ENCODE measurements at places on chromosomes 11 and 22. TPM values are rescaled to one million over a fixed set of nuclear protein-coding genes. Genes with fewer than 3 reads are reported as not detected.

DNA sequence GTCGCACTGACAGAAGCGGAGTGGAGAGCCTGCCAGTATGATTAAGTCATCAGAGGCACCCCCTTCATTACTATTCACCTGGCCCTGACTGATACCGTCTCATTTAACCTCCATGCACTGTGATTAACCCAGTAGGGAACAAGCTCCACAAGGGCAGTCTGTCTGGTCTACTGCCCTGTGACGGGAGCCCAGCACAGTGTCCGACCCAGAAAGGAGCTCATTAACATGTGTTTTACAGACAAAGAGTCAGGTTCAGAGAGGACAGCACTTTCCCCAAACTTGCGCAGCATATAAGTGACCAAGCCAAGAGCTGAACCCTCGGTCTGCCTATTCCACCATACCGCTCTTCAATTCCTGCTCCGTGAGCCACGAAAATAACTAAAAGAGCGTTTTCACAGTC, 129.5 kb downstream of the RRAS2 start:
- no peaks in the 10 kb centered on the region for H3K4me1 ChIP-seq
- DNase-seq: peak; percentile 65
- H3K36me3 ChIP-seq: no peaks in the 10 kb centered on the region
- H3K27me3 ChIP-seq: no peaks in the 10 kb centered on the region
- H3K4me3 ChIP-seq: no peak overlapping the region

- DNase-seq: no peak
- no peak overlapping the region for H3K4me3 ChIP-seq
- H3K27me3 ChIP-seq: no peaks in the 10 kb centered on the region
- no peaks in the 10 kb centered on the region for H3K36me3 ChIP-seq
- H3K4me1 ChIP-seq: no peaks in the 10 kb centered on the region
Measured at GRCh38 chr22:45578524-45579147, 76.0 kb downstream of the FBLN1 start.

- no peaks in the 10 kb centered on the region for H3K36me3 ChIP-seq
- no peak for DNase-seq
- H3K4me1 ChIP-seq: no peaks in the 10 kb centered on the region
- no peak overlapping the region for H3K4me3 ChIP-seq
- H3K27me3 ChIP-seq: peaks cover 8% of the 10 kb centered on the region
Measured at GRCh38 chr11:30270671-30271070, 39.9 kb downstream of the FSHB start.

GRCh38 chr11:76318744-76319384, 62.1 kb downstream of the THAP12 start:
- H3K27me3 ChIP-seq: peaks cover 72% of the 10 kb centered on the region
- no peak overlapping the region for H3K4me3 ChIP-seq
- no peak overlapping the region for H3K27ac ChIP-seq

DNA sequence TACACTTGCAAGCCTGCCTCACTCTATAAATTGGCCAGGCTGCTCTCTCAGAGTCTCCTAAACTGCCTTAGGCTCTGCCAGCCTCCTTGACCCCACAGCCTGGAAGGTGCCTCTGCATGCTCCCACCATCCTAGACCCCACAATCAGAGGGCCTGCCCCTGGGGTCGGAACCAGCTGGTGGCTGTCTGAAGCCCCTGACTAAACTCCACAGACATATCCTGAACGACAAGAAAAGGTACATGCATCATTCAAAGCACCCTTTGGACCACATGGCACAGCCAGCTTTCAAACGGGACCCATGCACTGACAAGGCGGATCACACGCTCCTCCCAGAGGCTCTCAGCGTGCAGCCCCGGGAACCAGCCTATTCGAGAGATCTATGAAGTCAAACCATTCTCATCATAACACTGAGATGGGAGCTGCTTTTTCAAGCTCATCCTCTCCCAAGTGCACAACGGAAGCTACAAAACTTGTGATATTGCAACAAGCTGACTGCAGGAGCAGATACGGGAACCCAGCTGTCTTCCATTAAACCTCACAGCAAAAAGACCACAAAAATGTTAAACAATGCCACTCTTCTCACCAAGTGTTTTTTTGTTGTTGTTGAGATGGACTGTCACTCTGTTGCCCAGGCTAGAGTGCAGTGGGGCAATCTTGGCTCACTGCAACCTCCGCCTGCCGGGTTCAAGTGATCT, 8.1 kb downstream of the SHANK2 start:
- no peak overlapping the region for H3K4me3 ChIP-seq
- no peak overlapping the region for H3K27ac ChIP-seq
- H3K27me3 ChIP-seq: peaks cover 13% of the 10 kb centered on the region
- DNase-seq: peak; percentile 45

DNA sequence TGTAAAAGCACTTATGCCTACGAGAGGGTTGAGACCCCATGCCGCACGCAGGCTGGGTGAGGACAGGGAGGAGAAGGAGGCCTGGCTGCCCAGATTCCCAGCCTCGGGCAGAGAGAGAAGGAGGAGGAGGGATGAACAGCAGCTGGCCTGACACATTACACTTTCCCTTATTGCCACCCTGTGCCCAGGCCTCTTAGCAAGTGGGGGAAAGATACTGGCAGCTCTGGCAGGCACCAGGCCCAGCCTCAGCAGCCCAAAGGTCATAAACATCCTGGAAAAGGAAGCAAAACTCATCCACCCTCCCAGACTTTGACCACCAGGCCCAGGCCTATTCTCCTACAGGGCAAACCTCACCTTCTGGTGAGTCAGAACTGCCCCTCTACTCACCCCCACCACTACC, 4.7 kb downstream of the PLAAT3 start:
- no peak overlapping the region for H3K4me3 ChIP-seq
- no peak overlapping the region for H3K27ac ChIP-seq
- no peak for DNase-seq
- no peaks in the 10 kb centered on the region for H3K36me3 ChIP-seq
- H3K4me1 ChIP-seq: peaks cover 2% of the 10 kb centered on the region
- no peaks in the 10 kb centered on the region for H3K27me3 ChIP-seq

DNA sequence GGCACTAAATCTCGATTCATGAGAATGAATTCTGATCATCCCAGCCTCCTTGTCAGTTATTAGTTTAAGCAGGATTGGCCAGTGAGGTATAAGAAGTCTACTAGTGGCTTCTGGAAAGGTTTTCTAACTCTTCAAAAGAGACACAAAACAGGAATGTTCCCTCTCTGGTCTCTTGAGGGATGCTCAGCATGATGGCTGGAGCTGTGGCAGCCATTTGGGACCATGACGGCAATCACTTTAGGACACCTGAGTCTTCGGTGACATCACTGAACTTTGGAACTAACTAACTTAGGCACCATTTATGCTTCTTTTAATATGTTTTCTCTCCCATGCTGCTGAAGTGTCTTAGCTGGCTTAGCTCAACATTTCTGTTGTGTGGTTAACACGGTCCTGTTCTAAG, 20.2 kb upstream of the CRY2 start:
- H3K27ac ChIP-seq: no peak overlapping the region
- H3K36me3 ChIP-seq: no peaks in the 10 kb centered on the region
- H3K4me3 ChIP-seq: no peak overlapping the region
- no peak for DNase-seq
- H3K27me3 ChIP-seq: peaks cover 11% of the 10 kb centered on the region
- H3K4me1 ChIP-seq: no peaks in the 10 kb centered on the region

DNA sequence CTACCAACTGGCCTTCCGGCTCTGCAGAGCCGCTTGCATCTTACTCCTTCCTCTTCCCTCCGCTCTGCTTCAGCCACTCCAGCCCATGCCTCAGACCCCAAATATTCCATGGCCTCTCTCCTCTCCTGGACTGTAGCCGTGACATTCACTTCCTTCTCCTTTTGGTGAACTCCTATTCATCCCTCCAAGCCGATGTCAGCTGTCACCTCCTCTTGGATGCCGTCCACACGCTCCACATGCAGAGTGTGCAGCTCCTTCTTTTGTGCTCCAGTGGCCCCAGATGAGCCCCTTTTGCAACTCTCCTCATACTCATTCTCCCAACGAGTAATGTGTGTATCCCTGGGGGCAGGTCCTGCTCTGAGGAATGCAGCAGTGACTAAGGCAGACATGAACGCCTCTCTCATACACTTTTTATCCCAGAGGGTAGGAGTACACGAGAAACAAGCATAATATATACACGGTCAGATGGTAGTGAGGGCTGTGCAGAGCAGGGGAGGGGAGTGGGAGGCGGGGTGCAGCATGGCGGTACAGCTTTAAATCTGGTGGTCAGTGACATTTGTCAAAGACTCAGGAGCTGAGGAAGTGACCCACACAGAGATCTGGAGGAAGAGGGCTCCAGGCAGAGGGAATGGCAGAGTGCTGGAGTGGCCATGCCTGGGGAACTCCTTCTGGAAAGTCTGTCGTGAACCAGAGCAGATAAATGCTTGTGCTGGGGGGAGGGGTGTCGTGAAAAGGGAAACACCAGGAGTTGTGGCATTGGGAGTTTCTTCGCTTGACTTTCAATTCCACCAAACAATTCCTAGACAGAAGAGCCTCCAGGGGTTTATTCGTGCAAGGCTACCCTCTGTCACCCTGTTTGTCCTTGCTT, 83.8 kb upstream of the ATXN10 start:
- no peaks in the 10 kb centered on the region for H3K36me3 ChIP-seq
- H3K4me1 ChIP-seq: peaks cover 8% of the 10 kb centered on the region
- H3K27ac ChIP-seq: peak overlapping the region; percentile 19
- H3K4me3 ChIP-seq: no peak overlapping the region
- H3K27me3 ChIP-seq: no peaks in the 10 kb centered on the region
- DNase-seq: no peak

PARVG gene
- total RNA-seq: 0.12 TPM

DUSP8 gene
- total RNA-seq: 4.7 TPM

NAP1L4 gene
- total RNA-seq: 198 TPM

Measured in endodermal cell (in vitro differentiated cells).